ENCODE measurements at places on chromosomes 12 and 14.
A peak's percentile ranks its signal among the peaks of the same experiment; 100 is the strongest.

DNA sequence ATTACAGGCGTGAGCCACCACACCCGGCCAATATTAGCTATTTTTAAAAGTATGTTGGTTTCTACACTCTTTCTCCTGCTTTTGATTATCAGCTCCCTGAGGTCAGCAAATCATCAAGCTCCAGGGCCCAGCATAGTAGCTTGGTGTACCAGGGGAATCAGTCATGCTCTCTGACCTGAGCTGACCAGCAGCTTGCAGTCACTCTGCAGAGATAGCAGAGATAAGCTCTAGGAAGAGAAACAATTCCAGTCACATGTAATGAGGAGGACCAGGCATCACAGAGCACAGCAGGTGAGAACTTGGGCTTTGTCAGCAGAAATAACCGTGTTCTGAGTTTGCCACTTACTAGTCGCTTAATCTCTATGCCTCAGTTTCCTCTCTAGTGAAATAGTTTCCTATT is 8.5 kb downstream of the PLEKHD1 start:
- DNase-seq: no peak

DNA sequence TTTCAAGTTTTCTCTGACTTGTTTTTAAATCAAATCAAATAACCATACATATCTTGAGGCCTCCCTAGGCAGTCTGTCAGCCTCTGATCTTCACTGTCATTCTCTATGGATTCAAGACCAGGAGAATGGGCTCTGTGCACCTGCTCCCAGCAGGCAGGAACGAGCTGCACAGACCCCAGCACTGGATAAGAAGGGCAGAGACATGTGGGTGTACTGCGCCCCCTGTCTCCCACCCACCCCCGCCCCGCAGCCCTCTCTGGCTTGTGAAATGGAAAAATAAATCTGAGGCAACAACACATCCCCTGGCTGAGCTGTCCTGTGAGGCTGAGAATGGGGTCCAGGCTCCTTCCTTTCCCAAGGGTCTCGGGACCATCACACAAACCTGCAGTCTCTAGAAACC is 26.3 kb downstream of the CLMN start:
- DNase-seq: no peak

- no peak for DNase-seq
Measured at GRCh38 chr14:59116984-59117415, 71.5 kb upstream of the DAAM1 start.

GRCh38 chr12:32679920-32680237 is 778 bp downstream of the DNM1L start:
- no peak for DNase-seq

GRCh38 chr12:108381787-108382436 is 42.8 kb upstream of the CMKLR1 start:
- DNase-seq: no peak

DNA sequence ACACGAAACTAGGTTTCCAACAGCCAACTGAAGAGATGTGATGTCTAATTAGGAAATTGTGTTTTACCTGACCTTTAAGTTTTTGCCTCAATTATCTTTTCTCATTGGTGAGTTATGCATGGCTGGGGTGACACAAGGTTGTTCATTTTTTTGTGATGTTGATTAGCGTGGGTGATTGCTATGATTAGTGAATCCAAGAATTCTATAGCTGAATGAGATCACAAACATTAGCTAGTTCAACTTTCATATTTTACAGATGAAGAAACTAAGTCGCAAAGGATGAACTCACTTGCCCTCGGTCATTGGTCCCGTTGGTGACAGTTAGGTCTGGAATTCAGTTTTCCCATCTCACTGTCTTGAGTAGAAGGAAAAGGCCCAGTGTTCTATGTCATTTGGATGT is 32.6 kb upstream of the LMNTD1 start:
- DNase-seq: no peak

DNA sequence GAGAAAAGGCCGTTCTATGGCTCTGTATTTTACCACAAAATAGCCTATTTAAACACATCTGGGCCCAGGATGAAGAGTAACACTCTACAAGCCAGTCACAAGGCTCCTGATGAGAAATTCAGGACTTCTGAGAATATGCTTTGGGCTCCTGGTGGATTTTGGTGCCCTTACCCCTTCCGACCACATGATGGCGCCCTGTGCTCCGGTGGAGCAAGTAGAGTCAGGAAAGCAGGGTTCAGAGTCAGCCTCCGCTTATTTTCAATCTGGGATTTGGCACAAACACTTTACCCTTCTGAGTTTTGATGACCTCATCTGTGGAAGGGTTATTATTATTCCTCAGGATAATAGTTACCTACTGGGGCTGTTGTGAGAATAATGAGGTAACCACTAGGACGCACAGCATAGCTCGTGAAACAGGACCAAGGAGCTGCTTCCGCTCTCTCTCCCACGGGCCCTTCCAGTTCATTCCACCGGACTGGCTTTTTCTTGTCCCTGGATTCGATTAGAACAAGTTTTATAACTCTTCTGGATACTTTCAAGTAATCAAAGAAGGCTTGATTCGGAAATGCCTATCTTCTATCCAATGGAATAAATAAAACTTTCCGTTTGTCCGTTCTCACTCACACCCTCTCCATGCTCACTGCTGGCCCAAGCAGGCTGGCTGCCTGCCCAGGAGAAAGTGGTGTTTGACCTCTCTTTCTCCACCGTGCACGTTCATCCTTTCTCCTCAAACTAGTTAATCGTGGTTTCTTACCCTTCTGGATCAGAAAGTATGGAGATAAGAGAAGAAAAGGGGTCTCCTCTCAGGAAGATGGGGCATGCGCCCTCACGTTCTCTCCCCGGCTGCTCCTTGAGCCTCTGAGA is 104.6 kb downstream of the GALC start:
- DNase-seq: no peak

DNA sequence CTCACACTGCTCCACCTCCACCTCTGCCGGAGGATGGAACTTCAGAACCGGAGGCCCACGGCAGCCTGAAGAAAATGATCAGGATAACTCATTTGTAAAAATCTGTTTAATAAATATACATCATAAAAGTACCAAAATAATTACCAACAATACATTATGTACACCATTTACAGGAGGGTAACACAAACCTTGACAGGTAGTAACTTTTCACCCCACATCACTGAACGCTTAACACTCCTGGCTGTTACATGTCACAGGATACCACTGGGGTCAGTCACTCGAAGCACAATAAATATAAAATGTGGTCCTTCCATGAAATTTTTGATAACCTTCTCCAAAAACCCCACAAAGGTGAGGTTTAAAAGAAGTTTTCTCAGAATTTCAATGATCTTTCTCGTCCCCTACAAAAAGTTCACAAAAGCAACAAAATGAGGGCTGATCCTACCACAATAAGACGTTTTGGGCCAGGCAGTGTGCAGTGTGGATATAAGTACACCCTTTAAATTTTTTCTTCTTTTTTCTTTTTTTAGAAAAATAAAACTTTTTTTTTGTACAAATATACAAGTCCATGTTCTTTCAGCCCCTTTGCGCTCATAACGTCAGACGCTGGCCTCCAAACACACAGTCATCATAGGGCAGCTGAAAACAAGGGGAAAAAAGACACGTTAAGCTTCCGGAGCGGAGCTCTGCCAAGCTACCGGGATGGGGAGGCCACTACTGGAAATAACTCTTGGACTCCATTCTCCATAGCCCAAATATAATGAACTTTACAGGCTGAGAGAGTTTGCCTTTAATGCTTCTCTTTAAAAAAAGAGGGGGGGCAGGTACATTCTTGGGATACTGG is 2.9 kb downstream of the NFKBIA start:
- DNase-seq: peak; percentile 68

DNA sequence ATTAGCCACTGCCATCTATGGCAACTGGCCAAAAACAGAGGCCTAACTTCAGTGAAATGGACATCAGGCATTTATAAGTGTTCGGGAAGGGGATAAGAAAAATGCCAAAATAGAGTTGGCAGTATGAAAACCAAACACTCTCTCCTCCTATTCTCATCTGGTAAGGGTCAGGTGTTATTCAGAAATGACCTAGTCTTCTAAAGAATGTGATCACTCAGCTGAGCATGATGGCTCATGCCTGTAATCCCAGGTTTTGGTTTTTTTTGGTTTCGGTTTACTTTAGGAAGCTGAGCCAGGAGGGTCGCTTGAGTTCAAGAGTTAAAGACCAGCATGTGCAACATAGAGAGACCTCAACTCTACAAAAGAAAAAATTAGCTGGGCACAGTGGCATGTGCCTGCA is 170.3 kb downstream of the GRIN2B start:
- DNase-seq: no peak

GRCh38 chr12:6970096-6970527 is 352 bp downstream of the PHB2 start:
- DNase-seq: no peak

- no peak for DNase-seq
Measured at GRCh38 chr12:92900941-92901340, 28.2 kb downstream of the EEA1 start.

DNA sequence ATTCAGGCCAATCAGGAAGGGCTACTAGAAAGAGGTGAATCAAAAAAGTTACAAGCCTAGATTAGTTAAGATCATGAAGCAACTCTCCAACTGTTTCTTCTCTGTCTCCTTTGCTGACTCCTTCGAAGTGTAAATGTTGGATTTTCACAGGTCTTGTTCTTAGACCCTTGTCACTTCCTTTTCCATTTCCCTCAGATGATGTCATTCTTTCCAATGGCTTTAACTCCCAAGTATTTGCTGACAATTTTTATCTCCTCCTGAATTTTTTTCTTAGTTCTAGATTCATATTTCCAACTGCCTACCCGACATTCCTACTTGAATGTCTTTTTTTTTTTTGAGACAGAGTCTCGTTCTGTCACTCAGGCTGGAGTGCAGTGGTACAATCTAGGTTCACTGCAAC is 10.8 kb downstream of the GAS2L3 start:
- no peak for DNase-seq

DNA sequence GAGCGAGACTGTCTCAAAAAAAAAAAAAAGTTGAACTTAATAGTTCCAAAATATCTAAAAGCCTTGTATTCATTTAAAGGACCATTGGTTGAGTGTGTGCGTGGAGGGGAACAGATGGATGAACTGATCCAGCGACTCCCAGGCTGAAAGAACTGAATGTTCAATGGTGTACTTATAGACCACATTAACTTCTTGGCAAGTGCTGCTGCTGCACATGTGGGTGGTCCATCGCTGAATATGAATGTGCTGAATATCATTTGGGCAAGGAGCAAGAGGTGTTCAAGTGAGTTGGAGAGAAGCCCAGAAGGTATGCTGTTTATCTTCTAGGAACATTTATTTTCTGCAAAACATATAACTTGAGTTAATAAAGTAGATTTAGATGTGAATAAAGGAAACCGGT is 289.0 kb upstream of the RPL10L start:
- DNase-seq: no peak

DNA sequence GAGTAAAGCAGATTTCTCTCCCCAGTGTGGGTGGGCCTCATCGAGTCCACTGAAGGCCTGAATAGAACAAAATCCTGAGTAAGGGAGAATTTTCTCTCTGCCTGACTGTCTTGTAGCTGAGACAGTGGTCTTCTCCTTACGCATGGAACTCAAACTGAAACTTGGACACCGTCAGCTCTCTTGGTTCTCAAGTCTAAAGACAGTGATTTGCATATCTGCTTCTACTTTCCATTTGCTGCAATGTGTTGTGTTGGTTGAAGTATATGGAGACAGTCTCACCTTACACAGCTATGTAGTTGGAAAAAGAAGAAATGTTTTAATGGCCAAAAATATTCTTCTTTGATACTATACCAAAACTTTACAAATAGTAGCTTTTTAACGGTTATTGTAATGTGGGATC is 160.2 kb upstream of the LMNTD1 start:
- DNase-seq: no peak

DNA sequence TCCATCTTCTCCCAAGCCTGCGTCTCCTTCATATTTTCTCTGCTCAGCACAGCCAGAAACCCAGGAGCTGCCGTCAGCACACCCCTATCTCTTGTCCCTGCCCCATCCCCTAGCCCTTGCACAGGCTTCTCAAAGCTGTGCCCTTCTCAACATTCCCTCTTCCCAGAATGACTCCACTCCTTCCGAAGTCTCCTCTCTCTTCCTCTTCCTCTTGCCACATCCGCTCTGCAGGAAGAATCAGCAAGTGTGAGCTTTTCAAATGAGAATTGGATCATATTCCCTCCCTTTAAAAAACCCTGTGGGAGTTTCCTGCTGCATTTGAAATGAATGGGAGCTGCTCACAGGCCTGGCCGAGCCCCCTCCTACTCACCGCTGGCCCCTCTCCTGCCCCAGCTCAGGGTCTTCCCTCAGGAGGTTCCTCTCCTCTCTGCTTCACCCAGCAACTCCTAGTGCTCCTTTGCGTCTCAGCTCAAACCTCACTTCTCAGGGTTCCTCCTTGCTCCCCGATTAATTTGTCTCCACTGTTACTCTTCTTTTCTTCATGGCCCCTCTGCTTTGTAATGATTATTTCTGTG is 528.5 kb upstream of the CCDC196 start:
- no peak for DNase-seq

Measured in heart left ventricle (tissue), 16 donors.